ENCODE measurements at places on chromosomes 2 and 18.

GRCh38 chr2:68057658-68058396 lies 5.0 kb downstream of the C1D start:
- no peak for DNase-seq

DNA sequence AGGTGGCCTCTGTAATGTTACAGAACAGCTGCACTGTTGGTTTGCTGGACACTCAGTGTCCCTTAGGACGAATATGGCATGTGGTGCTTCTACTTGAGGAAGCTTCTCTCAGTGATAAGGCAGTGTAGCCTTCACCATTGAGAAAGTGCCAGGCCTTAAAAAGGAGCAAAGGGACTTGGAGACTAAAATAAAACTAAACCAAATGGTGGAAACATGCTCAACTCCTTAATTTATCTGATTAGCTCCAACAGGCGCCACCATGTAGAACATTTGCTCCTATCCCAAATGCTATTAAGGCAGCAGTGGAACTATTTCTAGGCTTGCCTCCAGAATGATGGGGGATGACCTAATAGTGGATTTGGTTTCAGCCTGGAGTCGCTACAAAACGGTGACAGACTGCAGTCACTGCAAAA lies 77.5 kb upstream of the MYL1 start:
- no peak for DNase-seq

GRCh38 chr2:221844212-221845020 lies 272.3 kb upstream of the EPHA4 start:
- DNase-seq, result no peak

GRCh38 chr2:188984680-188985079 lies 10.5 kb downstream of the COL3A1 start:
- DNase-seq, result peak; percentile 96

GRCh38 chr2:11748861-11749645 lies 2.6 kb downstream of the LPIN1 start:
- no peak for DNase-seq

- DNase-seq, result no peak
These were observed 35.1 kb downstream of the RAMP1 start for GRCh38 chr2:237894396-237894979.

DNA sequence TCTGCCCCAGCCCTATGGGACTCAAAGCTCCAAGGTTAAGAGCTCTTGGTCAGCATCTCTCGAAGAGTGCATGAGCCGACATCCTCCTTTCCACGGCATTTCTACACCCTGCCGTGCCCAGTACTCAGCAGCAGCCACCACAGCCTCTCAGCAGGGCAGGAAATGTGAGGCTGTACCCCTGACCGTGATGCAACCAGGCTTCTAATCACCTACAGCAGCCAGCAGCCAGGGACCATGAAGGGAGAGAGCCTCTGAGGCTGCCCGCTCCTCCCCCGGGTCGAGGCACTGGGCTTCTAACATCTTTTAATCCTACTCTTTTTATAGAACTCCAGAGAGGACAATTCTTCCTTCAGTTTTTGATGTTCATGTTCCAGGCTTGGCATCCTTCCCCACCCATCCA lies 6.5 kb downstream of the CYS1 start:
- no peak for DNase-seq

DNA sequence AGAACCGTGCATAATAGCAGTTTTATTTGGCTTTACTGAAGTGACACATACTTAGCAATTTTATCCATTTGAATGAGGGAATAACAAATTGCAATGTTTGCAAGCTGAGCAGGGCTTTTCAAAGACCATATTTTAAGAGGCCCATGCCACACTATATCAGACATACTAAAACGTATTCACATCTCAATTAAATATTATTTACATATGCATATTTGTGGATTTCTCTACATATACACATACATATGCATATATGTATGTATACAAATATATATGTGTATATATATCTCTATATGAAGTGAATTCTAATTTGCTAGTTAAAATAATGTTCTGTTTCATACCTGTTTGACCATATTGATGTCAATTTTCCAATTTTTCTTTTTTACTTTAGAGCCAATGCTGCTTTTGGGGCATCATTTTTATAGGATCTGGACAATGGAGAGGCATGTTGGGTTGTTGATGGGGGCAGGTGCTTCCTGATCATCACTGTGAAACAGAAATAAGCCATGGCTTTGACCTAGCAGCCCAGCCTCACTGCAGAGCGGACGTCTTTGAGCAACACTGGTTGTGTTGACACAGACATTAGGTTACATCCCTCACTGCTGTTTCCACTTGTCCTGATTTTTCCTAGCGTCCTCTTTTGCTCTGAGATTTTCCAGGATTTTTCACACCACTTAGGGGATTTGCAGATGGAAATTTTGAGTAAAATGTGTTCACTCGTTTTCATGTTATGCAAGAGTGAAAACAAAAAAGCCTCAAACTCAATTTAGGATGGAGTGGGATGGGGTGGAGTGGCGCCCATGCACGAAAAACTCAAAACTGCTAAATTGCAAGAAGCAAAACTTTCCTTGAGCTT lies 56.9 kb downstream of the RDH14 start:
- DNase-seq, result no peak

DNA sequence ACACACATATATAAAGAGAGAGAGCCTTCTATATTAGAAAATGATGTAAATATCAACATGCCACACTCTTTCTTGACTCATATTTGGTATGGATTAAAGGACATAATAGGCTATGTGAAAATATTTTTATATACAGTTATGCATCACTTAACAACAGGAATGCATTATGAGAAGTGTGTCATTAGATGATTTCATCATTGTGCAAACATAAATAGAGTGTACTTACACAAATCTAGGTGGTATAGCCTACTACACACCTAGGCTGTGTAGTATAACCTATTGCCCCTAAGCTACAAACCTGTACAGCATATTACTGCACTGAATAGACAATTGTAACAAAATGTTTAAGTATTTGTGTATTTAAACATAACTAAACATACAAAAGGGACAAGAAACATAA lies 354.8 kb upstream of the CNTNAP5 start:
- DNase-seq, result no peak

DNA sequence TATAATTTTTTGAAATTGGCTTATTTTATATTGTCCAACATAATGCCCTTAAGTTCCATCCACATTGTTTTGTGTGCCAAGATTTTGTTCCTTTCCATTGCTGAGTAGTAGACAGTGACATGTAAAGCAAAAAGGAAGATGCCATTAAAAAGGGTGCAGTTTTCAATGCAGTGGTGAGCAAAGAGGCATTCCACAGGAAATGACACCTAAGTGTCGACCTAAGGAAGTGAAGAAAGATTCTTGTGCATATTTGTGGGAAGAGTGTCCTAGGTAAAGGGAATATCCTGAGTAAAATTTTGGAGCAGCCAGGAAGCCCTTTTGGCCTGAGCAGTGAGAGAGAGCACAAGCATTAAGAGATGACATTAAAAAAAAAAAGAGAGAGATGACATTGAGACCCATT lies 1099.9 kb downstream of the DPP10 start:
- DNase-seq, result no peak

- peak; percentile 70 for DNase-seq
These were observed 746 bp upstream of the POLR1B start for GRCh38 chr2:112541315-112542122.

- no peak for DNase-seq
These were observed 285.4 kb downstream of the LPIN1 start for GRCh38 chr2:12031866-12032265.

DNA sequence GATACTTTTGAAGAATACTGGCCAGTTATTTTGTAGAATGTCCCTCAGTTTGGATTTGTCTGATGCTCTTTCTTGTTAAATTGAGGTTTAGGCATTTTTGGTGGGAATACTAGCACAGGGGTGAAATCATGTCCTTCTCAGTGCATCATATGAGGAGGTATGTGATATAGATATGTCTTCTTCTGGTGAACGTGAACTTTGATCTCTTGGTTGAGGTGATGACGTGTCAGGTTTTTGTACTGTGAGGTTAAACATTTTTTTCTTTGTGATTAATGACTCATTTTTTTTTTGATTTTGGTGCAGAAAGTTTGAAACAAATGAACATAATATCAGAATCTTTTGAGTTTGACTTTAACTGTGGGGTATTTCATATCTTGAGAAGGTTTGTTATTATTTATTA lies 11.0 kb downstream of the ZNF407 start:
- peak; percentile 47 for DNase-seq

GRCh38 chr2:98474979-98475632 lies 30.4 kb downstream of the INPP4A start:
- DNase-seq, result no peak

DNA sequence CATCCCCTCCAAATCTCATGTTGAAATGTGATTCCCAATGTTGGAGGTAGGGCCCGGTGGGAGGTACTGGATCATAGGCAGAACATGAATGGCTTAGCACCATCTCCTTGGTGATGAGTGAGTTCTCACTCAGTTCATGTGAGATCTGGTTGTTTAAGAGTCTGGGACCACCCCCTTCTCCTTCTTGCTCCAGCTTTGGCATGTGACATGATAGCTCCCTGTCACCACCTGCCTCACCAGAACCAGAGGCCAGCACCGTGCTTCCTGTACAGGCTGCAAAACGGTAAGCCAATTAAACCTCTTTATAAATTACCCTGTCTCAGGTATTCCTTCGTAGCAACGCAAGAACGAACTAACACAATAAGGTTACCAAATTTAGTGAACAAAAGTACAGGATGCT lies 95.4 kb downstream of the ZBTB7C start:
- DNase-seq, result no peak

GRCh38 chr2:235232449-235233433 lies 261.1 kb upstream of the AGAP1 start:
- DNase-seq, result no peak

DNA sequence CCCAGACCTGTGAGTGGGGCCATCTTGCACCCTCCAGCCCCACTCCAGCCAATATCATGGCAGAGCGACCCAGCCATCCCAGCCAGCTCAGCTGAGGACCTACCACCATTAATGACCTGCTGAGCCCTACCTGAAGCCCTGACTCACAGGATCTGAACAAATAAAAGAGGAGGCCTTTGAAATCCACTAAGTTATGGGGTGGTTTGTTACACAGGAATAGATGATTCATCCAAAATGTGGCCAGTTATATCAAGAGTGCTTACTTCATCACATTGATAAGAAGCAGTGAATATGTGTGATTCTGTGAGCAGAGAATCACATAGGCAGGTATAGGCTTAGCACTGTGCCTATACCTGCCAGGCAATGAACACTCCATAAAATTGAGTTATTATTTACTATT lies 34.7 kb upstream of the FAM124B start:
- no peak for DNase-seq

DNA sequence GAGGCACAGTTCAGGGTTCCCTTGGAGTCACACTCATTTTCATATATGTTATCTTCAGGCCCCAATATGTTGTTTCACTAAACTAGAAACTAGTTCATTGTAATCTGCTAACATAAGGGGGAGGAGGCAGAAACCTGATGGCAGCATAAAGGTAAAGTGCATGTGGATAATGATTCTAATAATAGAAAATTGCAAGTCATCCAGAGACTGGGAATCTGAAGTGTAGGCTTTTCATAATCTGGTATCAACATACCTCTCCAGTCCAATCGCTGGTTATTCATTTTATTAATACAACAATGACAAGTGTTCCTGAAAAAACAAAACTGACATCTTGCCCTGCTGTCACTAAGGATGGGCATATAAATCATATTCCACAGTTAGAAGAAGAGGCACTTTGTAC lies 326.3 kb upstream of the ZNF804A start:
- no peak for DNase-seq

GRCh38 chr2:241035142-241035817 lies 36.9 kb downstream of the SNED1 start:
- DNase-seq, result no peak

GRCh38 chr2:9703085-9703678 lies 72.4 kb upstream of the YWHAQ start:
- DNase-seq, result peak; percentile 83

GRCh38 chr18:57841568-57841967 lies 38.5 kb upstream of the ATP8B1 start:
- no peak for DNase-seq

- no peak for DNase-seq
These were observed 851.1 kb downstream of the SLC4A3 start for GRCh38 chr2:220478305-220479058.

DNA sequence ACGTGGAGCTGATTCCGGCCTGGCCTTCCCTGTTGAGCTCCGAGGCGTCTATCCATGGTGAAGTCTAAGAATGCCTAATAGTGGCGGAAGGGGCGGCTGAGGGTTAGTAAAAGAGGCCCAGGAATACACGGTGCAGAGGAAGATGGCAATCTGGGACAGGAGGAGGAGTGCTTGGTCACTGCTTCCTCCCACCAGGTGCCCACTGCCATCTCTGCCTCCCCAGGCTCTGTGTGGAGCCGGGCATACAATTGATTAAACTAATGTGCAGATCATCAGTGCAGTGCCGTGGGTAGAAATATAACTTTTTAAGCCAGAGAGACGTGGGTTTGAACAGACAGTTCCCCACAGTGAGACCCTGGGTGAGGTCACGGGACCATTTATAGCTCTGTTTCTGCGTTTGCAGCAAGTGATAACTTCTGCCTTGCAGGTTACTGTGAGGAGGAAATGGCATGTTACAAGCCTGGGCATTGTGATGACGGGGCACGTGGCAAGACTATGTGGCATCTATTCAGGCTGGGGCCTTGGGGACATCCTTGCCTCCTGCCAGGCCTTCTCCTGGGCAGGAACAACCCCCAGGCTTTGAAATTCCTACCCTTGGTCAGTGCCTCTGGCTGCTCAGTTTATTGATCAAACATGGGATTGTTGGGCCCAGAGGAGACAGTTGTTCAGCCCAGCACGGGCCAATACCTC lies 204.9 kb downstream of the ASB1 start:
- no peak for DNase-seq

- DNase-seq, result no peak
These were observed 934.1 kb upstream of the KLHL29 start for GRCh38 chr2:22450831-22451230.

- DNase-seq, result no peak
These were observed 84.6 kb upstream of the TPO start for GRCh38 chr2:1328684-1329083.

DNA sequence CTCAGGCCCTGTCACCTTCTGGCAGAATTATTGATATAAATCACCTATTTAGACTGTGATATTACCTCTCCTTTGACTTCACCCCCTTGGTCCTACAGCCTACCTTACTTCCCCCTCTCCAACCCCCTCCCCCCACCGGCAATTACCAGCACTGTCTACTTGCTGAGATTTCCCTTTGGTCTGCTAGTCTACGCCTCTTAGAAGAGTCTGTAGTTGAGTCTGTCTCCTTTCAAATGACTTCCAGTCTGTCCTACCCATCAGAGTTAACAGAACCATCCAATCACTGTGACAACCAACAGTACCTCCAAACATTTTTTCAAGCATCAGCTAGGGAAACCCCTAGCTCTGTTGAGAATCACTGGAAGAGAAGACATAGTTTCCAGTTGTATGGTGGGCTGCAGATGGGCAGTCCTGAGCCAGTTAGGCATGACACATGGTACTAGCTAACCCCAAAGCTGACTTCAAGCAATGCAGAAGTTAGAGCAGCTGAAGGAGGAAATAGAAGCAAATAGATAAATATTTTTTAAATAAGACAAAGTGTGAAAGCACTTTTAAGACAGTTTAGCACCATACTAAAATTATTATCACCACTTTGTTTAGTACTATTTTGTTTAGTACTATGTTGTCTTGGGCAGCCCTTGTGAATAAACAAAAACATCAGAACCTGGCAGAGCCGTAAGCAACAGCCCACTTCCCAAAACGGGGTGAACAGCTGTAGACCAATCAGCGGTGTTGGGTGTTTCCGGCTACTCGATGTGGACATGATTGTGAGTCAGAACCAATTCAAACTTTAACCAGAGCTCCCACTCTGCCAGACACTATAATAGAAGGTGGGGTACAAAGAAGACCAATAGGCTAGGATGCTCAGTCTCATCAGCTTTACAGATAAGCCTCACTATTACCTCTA lies 2.7 kb upstream of the ASNSD1 start:
- DNase-seq, result no peak

GRCh38 chr2:22003270-22003669 lies 879.5 kb downstream of the TDRD15 start:
- no peak for DNase-seq
